Karpas-422 (cell line): ENCODE measurements at places on chromosomes 1 and 21.

- no peak for DNase-seq
Observed at GRCh38 chr1:198641966-198642668, 3.3 kb downstream of the PTPRC start.

- DNase-seq = no peak
Observed at GRCh38 chr1:53895421-53895820, 1.4 kb downstream of the DIO1 start.

- DNase-seq = no peak
Observed at GRCh38 chr21:28068455-28069358, 924.0 kb downstream of the LTN1 start.

DNA sequence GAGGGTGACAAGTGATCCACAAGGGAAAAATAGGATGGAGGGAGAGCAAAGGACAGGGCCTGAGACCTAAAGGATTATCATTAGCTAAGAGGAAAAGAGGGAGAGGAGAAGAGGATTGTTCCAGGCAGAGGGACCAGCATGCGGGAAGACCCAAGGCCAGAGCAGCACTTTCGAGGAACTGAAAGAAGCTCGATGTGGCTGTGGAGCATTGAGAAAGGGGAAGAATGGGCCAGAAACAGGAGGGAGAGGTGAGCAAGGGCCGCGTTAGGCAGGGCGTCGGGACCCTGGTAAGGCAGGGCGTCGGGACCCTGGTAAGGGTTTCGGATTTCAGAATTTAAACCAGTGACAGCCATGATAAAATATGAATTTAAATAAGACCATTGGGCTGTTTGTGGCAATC is 22.8 kb upstream of the CSF1 start:
- no peak for DNase-seq

- DNase-seq = no peak
Observed at GRCh38 chr1:241828463-241829021, 19.5 kb upstream of the EXO1 start.

GRCh38 chr1:8603220-8603616 is 214.2 kb downstream of the RERE start:
- no peak for DNase-seq

DNA sequence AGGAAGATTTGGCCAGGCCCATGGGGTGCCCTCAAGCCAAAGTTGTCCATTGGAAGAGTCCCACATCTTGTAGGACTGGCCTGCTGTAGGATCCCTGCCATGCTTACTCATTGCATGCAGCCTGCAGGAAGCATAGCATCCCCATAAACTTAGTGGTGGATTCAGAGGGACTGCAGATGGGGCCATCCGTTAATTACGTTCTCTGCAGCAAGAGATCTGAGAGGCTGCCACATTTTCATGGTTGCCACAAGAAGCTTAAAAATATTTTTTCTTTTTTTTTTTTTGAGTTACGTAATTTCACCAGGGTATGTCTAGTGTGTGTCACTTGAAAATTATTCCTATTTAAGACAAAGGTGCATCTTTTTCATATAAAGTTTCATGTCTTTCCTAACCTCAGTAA is 329.7 kb upstream of the USP24 start:
- no peak for DNase-seq

DNA sequence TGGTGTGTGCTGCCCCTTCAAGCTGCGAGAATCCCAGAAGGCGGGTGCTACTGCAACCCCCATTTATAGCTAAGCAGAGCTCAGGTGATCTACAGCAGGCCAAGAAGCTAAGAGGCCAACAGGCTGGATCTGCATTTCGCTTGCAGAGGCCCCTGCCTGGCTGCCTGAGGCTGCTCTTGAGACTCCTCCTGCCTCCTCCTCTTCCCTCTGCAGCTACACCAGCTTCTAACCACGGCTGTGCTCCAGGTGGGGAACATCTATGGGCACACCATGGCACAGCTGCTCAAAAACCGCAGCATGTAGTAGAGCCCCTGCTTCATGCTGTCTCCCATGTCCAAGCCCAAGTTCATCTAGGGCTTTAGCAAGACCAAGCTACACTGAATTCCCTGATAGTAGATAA is 72.9 kb upstream of the ZNF678 start:
- DNase-seq = no peak

GRCh38 chr1:169886422-169886821 is 7.3 kb downstream of the SCYL3 start:
- DNase-seq = no peak

GRCh38 chr1:82390627-82391026 is 589.9 kb downstream of the ADGRL2 start:
- DNase-seq = no peak

- DNase-seq = no peak
Observed at GRCh38 chr1:40384413-40384762, 10.9 kb downstream of the SMAP2 start.

GRCh38 chr1:229159668-229160544 is 111.0 kb upstream of the RAB4A start:
- DNase-seq = no peak

GRCh38 chr21:42556476-42556875 is 42.8 kb downstream of the SLC37A1 start:
- DNase-seq = no peak

DNA sequence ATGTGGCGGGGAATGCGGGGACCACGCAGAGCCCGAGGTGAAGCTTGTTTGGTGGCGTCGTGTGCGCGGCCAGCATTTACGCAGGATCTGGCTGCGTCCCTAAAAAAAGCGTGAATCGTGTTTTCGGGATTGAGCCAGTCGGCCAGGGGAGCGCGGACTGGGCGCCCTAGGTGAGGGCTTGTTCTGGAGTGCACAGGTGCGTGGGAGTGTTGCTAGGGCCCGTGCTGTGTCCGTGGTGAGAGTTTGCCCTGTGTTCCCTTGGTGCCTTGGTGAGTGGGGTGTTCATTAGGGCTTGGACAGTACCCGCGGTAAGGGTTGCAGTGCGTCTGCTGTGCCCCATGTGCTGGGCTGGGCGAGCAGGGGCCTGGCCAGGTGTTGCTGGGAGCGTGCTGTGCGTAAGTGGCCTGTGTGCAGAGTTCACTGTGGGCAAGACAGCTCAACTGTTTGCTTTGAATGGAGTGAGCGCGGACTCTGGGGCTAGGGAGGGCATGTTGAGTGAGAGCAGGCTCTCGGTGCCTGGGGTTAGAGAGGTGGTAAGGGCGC is 673 bp downstream of the CD46 start:
- DNase-seq = peak; percentile 58

- DNase-seq = peak; percentile 78
Observed at GRCh38 chr1:107529511-107530149, 388.8 kb downstream of the NTNG1 start.

- DNase-seq = no peak
Observed at GRCh38 chr21:17495680-17496079, 17.2 kb upstream of the CXADR start.

GRCh38 chr1:41539999-41540398 is 55.5 kb upstream of the EDN2 start:
- no peak for DNase-seq

DNA sequence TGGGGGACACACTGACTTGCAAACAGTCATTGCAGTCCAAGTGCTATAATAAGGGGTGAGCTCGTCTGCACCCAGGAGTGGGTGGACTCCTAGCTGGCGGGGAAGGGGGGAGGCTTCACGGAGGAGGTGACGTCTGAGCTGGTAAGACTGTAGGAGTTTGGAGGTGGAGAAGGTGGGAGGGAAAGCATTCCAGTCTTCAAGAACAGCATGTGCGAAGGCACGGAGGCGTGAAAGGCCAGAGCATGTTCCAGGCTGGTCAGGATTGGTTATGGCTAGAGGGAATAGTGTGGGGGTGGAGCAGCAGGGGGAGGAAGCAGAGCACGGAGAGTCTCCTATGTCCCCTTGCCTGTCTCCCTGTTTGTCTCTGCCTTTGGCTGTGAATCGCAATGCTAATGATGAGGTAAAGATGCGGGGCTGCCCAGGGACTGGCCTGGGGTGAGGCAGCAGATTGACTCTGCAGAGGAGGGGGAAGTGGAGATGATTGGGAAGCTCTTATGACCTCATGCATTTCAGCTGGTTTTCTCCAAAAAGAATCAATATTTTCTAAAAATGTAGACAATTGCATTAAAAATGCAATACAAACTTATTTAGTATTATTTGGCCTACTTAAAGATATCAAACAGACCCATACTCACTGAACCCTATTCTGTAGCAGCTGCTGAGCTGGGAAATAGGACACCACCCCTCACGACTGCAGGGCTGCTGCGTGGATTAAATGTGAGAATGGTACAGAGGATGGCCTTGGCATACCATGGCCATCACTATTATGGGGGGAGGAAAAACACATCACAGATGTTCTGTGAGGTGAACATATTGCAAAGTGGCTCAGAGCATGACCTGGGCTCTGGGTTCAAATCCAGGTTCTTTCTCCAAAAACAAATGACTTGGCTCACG is 2.6 kb upstream of the ZNF436 start:
- DNase-seq = peak; percentile 31

DNA sequence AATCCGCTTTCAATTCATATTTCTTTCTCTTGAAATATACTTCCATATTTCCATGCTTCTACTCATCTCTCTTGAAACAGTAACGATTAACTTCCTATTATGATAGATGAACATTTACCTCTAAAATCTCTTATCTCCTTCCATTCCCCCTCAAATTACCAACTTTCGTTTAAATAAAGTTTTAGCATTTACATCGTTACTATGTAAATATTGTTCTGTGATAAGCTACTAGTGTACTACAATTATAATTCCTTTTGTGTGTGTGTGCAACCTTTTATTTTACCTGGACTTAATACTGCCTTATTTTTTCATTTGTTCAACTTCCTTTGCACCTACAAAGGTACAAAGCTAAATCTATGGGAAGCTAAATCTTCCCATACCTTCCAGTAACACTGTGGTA is 4.5 kb downstream of the FOXE3 start:
- DNase-seq = no peak

GRCh38 chr1:159163614-159164228 is 7.7 kb upstream of the CADM3 start:
- DNase-seq = no peak

- no peak for DNase-seq
Observed at GRCh38 chr1:37477198-37477931, 3.0 kb downstream of the ZC3H12A start.

GRCh38 chr1:226957714-226958113 is 17.6 kb downstream of the COQ8A start:
- DNase-seq = no peak

- no peak for DNase-seq
Observed at GRCh38 chr21:42654179-42654912, 925 bp downstream of the PDE9A start.

- DNase-seq = no peak
Observed at GRCh38 chr1:48555271-48555670, 83.3 kb upstream of the SPATA6 start.

- DNase-seq = no peak
Observed at GRCh38 chr1:248778906-248779305, 23.3 kb upstream of the LYPD8 start.

DNA sequence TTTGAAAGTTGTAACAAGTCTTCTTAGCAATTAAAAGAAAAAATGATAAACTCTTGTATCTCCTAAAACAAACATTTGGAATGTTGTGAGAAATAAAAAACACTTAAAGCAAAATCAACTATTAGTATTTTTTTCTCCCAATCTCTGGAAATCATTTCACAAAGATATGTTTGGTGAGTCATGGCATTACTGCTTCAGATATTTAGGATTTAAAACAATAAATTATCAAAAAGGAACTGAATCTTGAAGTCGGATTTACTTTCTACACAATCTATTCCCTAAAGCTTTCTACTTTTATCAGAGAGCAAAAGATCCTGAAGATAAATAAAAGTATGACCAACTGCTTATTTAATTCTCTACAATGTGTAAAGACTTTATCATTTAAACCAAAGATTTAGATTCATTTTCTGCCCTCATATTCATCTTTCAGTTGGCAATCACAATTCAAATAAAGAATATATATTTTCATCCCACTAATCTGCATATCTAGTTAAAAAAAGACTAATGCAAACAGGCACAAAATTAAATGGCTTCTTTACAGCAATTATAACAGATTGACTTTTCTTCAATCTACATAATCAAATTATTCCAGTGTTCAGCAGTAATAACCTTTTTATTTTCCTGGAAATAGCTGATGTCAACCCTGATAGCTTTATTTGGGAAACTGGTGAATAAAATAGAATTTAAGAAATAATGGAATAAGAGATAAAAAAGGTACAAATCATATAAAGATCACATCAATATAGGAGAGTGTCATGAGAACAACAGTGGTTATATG is 230.0 kb downstream of the COP1 start:
- DNase-seq = no peak

GRCh38 chr21:26368591-26369320 is 198.2 kb upstream of the APP start:
- DNase-seq = no peak

DNA sequence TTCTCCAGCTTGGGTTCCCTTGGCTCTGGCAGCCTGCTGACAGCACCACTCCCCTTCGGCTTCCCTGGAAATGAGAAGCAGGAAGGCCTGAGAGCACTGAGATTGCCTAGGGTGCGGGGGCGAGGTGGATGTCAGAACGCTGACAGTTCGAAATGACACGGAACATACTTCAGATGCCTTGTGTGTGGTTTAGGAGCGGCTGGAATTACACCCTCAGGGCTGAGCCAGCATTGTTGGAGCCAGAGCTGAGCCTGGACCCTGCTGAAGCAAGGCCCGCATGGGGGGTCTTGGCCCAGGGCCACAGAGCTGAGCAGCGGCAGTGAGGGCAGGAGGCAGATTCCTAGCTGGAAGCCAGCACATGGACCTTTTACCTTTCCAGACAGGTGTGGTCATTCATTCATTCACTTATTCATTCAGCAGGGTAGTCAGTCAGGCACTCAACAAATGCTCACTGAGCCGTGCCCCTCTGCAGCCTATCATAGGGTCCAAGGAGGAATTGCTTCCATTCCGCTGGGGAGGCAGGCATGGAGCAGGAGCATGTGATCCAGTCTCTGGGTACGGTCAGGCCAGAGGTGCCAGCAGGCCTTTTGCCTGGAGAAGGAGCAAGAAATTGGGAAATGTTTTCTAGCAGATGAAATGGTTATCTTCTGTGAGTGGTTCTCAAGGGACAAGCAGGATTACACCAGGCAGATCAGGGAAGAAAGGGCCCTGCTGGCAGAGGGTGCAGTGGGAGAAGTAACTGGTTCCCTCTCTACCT is 6.6 kb upstream of the FOXE3 start:
- no peak for DNase-seq

DNA sequence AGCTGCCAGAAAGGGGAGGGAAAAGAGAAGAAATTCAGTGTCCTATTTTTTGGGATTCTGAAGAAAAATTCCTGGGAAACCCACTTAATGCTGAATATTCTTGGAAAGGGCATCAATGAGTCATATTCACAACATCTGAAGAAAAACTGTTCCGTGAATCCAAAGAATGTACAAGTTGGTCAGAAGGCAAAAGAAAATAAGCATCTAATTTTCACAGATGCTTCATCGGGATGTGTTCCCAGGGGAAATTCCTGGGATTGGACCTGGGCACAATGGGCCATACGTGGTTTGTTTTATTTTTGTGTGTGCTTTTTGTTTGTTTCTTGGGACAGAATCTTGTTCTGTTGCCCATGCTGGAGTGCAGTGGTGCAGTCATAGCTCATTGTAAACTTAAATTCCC is 112.2 kb downstream of the MAP3K21 start:
- DNase-seq = no peak

DNA sequence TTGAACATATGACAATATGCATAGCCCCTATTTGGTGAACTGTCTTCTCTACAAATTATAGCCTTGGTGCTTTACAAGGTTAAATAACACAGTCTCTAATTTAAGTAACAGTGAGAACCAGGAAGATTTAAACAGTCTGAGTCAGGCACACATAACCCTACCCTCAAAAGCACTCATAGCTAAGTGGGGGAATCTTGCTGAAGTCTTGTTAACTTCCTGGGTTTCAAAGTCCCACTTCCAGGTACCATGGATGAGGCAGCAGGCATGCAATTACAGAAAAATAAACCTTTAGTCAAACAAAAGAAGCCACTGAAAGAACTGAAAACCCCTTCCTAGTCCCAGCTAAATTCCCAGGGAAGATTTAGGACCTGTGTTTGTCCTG is 147.6 kb downstream of the PBX1 start:
- no peak for DNase-seq
